Epithelial cell of proximal tubule (primary cell): ENCODE measurements at places on chromosomes 1 and 21. TPM values are rescaled to one million over a fixed set of nuclear protein-coding genes. Genes with fewer than 3 reads are reported as not detected.

Gene DHRS3
- total RNA-seq = 52.7 and 60.5 TPM in 2 replicates

Gene PIGM
- total RNA-seq = 2.2 and 2.5 TPM in 2 replicates

Gene RPE65
- not detected in 2 replicates for total RNA-seq

Gene PLA2G5
- not detected in 2 replicates for total RNA-seq

Gene PGLYRP3
- total RNA-seq = not detected in 2 replicates

Gene ZNF593
- 80.4 and 89.3 TPM in 2 replicates for total RNA-seq

Gene CENPF
- total RNA-seq = 67.0 and 80.5 TPM in 2 replicates

Gene SMCP
- not detected in 2 replicates for total RNA-seq

DNA sequence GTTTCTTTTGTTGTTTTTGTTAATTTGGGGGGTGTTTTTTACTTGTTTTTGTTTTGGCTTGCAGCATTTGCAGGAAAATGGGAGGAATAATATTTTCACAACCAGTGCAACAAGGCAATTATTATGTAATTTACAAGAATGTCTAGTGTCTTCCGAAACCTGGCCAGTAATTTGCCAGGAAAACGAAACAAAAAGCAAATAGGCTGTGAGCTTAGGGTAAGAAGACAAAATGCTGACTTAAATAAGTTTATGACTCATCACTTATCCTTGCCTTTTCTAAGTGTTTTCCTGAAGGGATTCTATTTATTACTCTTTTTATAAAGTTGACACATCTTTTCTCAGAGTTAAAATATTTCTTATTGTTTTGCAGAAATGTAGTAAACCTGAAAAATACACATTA lies 49.8 kb downstream of the KCNT2 start:
- DNase-seq = peak; percentile 44

DNA sequence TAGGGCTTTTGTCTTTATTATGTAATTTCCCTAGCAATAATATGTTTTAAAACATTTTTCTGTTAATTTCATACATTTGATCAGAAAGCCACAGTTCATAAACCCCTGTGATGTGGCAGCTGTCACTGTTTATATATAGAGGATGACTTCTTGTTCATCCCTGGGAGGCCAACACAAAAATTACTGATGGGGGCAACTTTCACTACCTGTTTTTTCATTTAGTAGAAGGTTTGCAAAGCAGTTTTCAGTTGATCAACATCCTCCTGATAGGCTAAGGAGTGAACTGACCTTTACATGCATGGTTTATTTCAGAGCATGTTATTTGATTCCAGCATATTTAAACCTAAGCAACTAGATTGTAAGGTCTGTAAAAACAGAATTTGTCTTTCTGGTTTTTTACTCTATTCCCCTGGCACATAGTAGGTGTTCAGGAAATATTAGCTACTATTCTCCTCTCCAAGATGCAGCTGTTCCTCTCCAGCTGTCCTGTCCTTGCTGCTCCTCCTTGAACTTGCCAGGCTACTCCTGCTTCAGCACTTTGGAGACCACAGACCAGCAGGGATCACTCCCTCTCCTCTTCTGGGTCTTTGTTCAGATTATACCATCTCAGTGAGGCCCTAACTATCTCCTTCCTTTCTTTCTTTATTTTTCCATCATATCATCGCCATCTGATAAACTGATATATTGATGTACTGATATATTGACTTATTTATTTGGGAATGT lies 54.7 kb downstream of the ROR1 start:
- no peak for DNase-seq

GRCh38 chr1:227786673-227787512 lies 28.6 kb upstream of the PRSS38 start:
- DNase-seq = no peak

GRCh38 chr21:45386728-45387371 lies 18.1 kb upstream of the COL18A1 start:
- DNase-seq = no peak

DNA sequence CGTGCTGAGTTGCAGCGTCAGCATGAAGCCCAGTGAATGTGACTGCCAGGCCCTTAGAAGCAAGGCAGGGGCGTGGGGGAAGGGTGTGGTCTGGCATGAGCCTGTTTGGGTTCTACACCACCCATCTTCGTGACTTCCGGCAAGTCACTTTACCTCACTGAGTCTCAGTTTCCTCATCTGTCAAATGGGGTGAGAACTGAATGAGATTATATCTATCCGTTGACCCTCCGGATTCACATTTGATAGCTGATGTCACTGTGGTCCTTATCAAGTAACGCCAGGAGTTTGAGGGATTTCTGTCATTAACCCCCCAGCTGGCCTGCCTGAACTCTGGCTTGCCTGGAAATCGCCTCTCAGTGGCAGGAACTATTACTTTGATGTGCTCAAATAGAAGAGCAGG lies 15.6 kb downstream of the MRPL37 start:
- DNase-seq = no peak

GRCh38 chr1:214044438-214045214 lies 56.9 kb downstream of the PROX1 start:
- no peak for DNase-seq

GRCh38 chr1:60622486-60622885 lies 459.9 kb upstream of the NFIA start:
- DNase-seq = no peak

DNA sequence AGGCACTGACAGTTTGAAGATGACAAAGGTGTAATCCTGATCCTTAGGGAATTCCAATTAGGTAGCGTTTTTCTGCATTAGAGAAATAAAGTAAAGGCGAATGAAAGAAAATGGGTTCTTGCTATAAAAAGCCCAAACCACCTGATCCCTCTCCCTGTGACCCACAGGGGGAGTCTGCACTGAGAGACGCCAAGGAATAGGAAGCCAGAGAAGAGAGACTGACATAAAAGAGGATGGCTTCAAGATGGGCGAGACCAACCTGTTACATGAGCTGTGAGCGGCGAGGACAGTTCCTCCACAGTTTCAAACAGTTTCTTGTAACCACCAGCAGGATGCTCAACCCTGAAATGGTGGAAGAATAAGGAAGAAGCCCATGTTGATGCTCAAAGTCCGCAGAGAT lies 1.4 kb downstream of the RPE65 start:
- DNase-seq = no peak

DNA sequence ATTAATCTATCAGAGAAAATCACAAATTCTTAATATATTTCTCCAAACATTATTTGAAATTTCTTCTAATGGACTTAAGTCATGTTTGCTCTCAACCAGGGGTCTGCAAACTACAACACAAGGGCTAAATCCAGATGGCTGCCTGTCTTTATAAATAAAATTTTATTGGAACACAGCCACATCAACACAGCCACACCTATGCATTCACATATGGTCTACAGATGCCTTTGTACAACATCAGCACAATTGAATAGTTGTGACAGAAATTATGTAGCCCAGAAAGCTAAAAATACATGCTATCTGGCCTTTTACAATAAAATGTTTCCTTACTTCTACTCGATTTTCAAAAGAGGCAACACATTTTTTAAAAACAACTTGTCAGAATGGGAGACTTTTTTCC lies 103.9 kb downstream of the DPYD start:
- DNase-seq = no peak

GRCh38 chr1:15757575-15758342 lies 836 bp upstream of the FBLIM1 start:
- DNase-seq = no peak

GRCh38 chr1:31859044-31859443 lies 43.2 kb upstream of the SPOCD1 start:
- no peak for DNase-seq
